ENCODE measurements at places on chromosomes 11 and 22.

DNA sequence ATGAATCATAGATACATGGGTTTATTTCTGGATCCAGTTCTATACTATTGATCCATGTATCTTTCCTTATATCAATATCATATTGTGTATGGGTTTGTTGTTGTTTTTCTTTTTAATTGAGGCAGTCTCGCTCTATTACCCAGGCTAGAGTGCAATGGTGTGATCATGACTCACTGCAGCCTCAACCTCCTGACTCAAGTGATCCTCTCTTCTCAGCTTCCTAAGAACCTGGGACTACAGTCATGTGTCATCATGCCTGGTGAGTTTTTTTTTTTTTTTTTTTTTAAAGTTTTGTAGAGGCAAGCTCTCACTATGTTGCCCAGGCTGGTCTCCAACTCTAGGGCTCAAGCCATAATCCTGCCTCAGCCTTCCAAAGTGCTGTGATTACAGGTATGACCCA lies 1589.4 kb upstream of the TENM4 start:
- DNase-seq, result peak; percentile 4

DNA sequence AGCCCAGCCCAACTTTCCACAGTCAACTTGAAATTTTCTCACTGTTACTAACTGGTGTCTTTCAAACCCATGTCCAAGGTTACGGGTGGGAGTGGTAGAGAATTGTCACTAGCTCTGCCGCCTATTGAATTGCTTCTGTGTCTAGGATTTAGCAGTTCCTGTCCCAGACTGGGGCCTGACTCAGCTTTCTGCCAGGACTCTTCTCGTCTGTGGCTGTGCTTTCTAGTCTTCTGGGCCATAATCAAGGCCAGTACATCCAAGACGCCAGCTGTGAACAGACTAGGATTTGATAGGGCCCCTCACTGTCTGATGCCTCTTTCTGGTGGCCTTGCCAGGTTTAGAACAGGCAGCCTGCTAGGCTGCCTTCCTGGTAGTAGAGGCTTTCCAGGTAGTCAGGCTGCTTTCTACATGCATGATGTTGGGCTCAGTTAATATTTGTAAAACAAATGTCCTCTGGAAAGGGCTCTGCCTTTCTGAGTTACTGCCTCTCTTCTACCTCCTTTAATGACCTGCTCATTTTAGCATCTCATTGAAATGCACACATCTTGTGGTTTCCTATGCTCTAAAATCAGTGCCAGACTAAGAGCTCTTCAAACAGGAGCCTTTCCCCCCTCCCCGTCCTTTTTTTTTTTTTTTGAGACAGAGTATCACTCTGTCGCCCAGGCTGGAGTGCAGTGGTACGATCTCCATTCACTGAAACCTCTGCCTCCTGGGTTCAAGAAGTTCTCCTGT lies 13.1 kb upstream of the HIKESHI start:
- DNase-seq, result no peak

GRCh38 chr22:17140826-17141766 lies 18.0 kb downstream of the HDHD5 start:
- no peak for DNase-seq

DNA sequence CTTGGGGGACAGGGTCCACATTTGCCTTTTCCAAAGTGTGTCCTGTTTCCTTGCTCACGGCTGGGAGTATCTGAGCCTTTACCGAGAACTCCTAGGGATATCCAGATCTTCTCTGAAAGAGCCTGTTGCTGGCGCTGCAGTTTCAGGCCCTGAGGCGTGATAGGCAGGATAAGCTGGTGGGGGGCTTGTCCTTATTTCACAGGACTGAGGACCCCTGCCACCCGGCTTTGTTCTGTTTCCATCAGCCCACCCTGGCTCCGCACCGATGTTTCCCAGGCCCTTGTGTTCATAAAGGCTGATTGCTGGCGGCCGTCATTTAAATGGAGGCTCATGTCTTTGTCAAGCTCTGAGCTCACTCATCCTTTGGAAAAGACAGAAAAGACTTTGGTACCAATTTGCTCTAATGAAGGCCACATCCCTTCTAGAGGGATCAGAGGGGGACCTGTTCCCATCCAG lies 9.4 kb upstream of the NPTXR start:
- no peak for DNase-seq

DNA sequence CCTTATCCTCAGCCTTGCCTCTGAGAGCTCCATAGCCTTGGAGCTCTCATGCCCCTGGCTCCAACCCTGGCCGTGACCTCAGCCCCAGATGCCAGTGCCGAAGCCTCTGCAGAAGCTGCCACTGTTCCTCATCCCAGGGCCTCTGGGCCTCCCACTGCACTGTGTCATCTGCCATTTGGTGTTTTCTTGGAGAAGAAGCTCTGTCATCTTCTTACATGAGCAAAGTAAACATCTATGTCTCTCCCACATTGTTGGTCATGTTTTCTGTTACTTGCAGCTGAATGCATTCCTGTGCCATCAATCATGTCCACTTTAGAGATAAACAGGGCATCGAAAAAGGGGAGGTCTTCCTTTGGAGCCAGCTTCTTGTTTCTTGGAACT lies 45.0 kb upstream of the FTH1 start:
- peak; percentile 80 for DNase-seq

- DNase-seq, result peak; percentile 64
Measured at GRCh38 chr11:111417766-111418435, 38.8 kb upstream of the POU2AF1 start.

GRCh38 chr11:68158580-68158979 lies 37.4 kb upstream of the CHKA start:
- DNase-seq, result no peak

DNA sequence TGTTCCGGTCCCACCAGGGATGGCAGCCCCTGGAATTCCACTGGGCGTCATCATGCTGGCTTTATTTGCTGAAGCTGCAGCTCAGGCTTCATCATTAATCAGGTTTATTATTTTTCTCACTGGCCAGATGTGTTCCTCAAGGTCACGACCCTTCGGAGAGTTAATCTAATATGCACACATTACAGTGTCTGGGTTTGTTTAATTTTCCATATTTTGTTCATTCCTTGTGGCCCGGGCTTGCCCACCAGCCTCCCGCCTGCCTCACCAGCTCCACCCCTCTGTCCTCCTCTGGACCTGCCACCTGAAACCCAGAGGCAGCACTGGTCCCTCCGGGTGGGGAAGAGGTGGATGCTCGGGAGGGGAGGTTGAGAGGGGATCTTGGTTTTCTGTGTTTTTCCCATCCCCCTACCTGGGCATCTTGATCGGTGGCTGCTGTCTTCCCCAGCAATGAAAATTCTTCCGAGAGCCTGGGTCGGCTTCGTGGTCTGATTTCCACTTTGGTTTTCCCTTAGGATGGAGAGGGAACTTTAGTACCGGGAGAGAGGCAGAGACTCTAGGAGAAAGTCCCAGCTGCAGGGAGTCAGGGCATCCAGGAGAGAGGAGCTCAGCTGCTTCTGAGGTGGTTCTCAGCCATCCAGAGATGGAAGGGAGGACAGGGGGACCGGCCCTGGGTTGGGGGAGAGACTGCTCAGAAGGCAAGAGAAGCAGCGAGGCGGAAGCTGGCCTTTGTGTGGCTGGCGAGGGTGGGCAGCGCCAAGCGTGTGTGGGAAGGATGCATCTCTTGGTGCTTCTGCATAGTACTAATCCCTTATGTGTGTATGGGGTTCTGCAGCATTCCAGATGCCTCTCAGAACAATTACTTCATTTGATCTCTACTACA lies 2.1 kb downstream of the GRIK4 start:
- no peak for DNase-seq

GRCh38 chr11:62548545-62549335 lies 2.1 kb upstream of the AHNAK start:
- DNase-seq, result no peak

DNA sequence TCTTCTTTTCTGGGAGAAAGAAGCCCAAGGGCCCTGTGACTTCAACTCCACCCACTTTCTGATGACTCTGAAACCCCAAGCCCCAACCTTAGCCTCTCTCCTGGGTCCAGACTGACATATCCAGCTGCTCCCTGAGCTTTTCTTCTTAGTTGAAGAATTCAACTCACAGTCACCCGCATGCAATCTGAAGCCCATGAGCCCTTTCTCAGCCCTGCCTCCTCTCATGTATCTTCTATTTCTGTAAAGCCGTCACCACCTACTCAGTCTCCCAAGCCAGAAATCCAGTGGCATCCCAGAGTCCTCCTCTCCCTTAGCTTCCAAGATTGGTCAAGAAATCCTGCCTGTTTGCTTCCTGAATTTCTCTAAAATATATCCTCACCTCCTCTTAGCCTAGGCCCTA lies 7.1 kb upstream of the TMA7B start:
- no peak for DNase-seq

- DNase-seq, result peak; percentile 37
Measured at GRCh38 chr11:36306888-36307287, 10.8 kb downstream of the PRR5L start.

GRCh38 chr11:62411524-62411923 lies 7.3 kb upstream of the SCGB1A1 start:
- DNase-seq, result no peak

GRCh38 chr22:25448435-25449051 lies 115.9 kb upstream of the GRK3 start:
- peak; percentile 19 for DNase-seq

GRCh38 chr11:124717786-124718651 lies 21.7 kb upstream of the NRGN start:
- peak; percentile 28 for DNase-seq

GRCh38 chr11:128684549-128685401 lies 9.1 kb upstream of the FLI1 start:
- DNase-seq, result no peak

DNA sequence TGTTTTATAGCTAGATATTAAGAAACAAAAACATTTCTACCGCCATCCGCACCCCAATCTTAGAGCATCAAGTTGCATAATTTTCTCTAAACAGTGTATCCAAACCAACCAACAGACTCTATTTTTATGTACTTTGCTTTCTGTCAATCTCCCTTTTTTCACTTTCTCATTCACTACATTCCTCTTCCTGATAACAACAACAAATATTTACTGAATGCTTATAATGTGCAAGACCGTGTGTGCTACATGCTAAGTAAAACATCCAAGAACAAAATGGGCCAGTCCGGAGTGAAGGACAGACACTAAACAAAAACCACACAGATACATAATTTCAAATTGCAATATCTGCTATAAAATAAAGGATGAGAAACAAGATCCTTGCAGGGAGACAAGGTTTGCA lies 38.6 kb upstream of the SOX6 start:
- no peak for DNase-seq

- DNase-seq, result no peak
Measured at GRCh38 chr11:44939673-44940395, 10.8 kb downstream of the TP53I11 start.

GRCh38 chr11:120142441-120143100 lies 4.7 kb upstream of the TRIM29 start:
- DNase-seq, result no peak

- DNase-seq, result no peak
Measured at GRCh38 chr22:48897645-48898370, 929.9 kb downstream of the BRD1 start.

DNA sequence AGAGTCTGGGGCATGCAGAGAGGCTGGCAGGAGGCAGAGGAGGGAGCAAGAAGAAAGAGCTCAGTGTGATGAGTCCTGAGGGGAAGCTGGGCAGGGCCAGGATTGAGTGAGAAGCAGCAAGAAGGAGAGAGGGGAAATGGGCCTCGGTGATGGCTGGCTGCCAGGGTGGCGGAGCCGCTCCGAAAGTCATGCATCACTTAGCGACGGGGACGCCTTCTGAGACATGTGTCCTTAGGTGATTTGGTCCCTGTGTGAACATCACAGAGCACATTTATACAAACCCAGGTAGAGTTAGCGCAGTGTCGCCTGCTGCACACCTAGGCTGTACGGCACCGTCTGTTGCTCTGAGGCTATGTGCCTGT lies 15.1 kb downstream of the TBC1D22A start:
- DNase-seq, result no peak

GRCh38 chr22:21802056-21802455 lies 65.4 kb downstream of the MAPK1 start:
- no peak for DNase-seq

DNA sequence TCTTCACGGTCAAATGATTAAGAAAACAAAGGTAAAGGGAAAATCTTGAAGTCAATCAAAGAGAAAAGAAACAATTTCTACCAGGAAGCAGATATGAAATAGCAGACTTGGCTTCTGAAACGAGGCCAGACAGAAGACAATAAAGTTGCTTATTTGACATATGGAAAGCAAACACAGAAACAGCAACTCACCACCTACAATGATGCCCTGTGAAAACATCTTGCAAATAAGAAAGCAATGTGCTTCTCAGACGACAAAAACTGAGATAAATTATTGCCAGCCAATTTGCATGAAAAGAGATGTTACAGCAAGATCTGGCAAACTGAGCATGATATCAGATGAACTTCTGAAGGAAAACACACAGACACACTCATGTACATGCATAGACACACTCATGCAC lies 45.9 kb upstream of the CTSC start:
- DNase-seq, result no peak

DNA sequence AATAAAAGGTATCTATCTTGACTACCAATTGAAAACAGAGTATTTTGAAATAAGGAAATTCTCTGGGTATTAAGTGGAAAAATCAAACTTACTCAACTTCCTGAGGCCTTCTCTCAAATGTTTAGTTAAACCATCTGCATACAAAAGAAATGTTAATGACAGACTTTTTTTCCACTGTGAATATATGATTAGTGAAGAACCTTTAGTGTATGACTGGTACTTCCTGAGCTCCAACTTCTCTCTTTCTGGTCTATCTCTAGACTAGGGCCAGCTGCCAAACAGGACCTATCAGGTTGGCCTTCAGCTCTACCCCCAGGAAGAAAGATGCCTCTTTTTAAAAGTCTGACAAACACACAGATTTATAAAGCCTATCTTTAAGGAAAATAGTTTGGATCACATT lies 68.8 kb upstream of the SCUBE2 start:
- DNase-seq, result peak; percentile 55

All from amniotic epithelial cell (primary cell).